Cardiac fibroblast (primary cell): ENCODE measurements at places on chromosomes 7 and 10.

DNA sequence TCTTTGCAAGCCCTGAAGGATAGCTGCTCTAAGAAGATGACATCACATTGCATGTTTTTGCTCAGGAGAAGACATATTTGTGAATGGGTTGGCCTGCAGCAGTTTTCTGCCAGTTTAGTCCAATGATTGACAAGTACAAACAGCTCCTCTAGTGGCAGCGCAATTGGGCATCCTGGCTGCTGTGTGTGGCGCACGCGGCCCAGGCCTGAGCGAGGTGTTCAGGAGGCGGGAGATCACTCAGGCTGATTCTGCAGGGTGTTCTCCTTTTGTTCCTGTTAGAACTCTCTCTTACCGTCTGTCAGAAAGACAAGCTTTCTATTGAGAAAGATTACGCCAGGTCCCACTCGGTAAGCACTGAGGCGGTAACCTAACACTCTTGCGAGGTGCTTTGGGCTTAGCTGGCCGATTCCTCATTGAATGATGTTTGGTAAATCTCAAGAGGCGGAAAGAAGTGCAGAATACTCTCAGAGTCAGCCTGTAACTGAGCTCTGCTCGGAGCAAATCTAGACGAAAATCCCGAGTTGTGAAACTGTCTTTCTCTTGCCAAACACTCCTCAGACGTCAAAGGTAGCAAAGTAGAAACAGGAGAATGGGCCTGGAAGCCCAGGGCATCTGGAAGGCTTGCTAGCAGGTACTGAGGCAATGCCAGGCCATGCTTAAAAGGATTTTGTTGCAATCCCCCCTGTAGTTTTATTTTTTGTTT is 219.2 kb upstream of the BMPER start:
- no peak for DNase-seq

DNA sequence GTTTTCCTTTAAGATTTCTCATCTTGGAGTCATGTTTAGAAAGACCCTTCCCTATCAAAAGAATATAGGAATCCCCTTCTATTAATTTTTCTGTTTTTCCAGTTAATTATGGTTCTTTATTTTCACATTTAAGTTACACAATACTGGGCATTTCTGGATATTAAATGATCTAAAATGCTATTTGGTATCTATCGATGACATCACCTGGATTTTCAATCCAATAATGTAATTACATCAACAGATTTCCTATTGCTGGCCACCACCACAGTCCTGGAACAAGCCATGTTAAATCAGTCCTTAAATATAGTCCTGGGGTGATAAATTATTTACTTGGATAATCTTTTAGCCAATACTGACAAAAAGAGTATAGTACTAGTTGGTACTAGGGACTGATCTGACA is 48.0 kb downstream of the PUS7 start:
- DNase-seq, result no peak

GRCh38 chr7:87926581-87927461 is 7.2 kb upstream of the ADAM22 start:
- DNase-seq, result peak; percentile 12

DNA sequence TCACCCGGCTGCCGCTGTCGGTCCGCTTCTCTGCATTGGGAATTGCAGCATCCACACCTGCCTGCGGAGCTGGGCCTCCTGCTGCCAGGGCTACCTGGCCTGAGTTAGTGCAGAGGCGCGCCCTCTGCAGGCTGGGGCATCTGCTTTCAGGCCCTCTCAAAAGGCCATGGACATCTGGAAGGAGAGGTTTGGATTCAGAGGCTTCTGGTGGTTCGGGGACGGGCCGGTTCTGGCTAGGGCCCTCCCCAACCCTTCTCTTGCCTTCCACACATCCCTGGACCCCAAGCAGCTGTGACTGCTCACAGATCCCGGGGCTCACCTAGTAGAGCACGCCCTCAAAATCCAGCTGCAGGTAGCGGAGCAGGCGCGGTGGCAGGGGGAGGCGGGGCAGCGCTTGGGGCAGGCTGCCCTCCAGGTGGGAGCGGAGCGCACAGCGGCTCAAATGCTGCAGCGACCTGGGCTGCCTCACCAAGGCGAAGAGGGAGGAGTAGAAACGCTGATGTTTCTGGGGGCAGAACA is 8.4 kb upstream of the GBX1 start:
- no peak for DNase-seq

- peak; percentile 78 for DNase-seq
Observed at GRCh38 chr7:34070511-34071323, 165.4 kb downstream of the BMPER start.

GRCh38 chr10:17109475-17110207 is 20.0 kb downstream of the CUBN start:
- DNase-seq, result peak; percentile 40

DNA sequence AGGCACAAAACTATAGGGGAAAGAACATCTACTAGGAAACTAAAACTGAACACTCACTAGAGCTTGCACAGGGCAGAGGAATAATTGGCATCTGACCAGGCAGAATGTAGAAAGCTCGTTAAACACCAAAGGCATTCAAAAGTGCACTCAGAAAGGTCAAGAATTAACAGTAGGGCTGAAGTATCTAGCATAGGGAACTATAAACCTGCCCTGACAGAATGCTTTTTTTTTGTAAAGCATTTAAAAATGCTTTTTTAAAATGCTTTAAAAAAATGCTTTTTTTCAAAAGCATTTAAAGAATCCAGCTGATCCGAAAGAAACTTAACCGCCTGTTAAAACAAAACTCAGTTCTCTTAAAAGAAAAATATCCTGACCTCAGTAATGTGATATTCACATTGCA is 74.6 kb upstream of the EGFR start:
- peak; percentile 39 for DNase-seq

DNA sequence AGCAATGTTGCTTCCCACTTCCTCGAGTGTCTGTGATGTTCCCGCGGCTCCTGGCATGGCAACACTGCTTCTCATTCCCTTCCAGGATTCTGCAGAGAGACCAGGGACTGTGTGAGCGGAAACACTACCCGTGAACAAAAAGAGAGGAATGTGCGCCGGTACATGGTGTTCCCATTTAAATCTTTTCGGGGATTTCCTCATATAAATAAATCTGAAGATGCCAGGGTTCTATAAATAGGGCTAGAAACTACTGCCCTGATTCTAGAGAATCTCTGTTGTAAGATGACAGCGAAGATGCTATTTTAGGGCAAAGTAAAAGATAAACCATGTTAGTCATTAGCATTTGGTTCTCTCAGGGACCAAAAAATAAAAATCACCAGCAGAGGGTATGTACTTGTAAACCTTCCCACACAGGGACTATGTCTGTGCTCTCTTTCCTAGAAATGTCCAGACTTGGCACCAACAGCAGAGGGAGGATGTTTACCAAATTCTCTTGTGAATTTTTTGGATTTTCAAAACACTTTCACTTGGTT is 92.2 kb upstream of the DDC start:
- peak; percentile 93 for DNase-seq

- DNase-seq, result peak; percentile 46
Observed at GRCh38 chr7:55177589-55178261, 158.9 kb downstream of the EGFR start.

- DNase-seq, result peak; percentile 82
Observed at GRCh38 chr10:97701438-97702069, 12.0 kb upstream of the MARVELD1 start.

DNA sequence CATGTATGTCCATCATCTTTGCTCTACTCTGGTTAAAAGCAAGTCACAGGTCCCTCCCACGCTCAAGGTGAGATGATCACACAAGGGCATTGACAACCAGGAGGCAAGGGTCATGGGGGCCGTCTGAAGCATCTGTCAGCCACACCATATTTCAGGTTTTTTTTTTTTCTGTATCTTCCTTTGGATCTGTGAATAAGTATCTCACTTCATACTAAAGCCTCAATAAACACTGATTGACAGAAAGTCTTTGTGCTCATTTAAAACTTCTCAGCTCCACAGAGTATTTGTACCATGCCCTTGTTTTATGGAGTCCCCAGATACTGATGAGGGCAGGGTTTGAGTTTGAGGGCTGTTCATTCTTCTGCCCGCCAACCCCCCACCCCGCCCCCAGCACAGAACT is 45.0 kb downstream of the AUTS2 start:
- DNase-seq, result no peak

GRCh38 chr10:93921338-93921737 is 27.6 kb downstream of the SLC35G1 start:
- DNase-seq, result peak; percentile 4

DNA sequence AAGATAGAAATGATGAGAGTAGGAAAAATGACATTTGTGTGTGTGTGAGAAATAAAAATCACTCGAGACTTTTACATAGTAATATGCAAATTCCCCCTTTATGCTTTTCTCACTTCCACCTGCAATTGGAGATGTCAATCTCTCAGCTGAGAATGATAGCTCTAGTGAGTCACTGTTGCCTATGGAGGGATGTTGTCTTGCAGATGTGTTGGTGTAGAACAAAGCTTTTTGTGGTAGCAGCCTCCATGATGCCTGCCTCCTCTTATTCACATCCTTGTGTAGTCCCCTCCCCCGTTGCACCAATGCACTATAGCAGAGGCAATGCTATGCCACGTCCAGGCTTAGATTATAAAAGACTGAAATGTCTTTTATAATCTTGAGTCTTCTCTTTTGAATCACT is 33.8 kb downstream of the SPAG6 start:
- no peak for DNase-seq

GRCh38 chr10:60532696-60533468 is 143.2 kb upstream of the ANK3 start:
- no peak for DNase-seq

DNA sequence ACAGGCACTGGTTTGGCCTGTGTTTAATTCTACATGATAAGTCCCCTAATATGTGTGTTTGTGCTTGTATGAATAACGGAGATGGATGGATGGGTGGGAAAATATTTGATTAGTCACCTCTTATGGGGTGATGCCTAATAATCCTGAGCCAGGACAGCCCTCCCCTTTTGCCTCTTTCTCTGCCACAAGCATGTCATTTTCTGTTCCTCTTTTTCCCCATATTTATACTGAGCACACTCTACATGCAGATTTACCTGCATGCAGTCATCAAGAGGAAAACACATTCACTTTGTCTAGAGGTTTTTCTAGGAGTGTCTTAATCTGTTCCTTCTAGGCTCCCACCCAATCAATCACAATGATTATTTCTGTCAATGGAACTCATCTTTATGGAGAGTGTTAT is 111.6 kb upstream of the TBX20 start:
- no peak for DNase-seq

GRCh38 chr7:1800902-1801301 is 130.8 kb downstream of the ELFN1 start:
- DNase-seq, result no peak

DNA sequence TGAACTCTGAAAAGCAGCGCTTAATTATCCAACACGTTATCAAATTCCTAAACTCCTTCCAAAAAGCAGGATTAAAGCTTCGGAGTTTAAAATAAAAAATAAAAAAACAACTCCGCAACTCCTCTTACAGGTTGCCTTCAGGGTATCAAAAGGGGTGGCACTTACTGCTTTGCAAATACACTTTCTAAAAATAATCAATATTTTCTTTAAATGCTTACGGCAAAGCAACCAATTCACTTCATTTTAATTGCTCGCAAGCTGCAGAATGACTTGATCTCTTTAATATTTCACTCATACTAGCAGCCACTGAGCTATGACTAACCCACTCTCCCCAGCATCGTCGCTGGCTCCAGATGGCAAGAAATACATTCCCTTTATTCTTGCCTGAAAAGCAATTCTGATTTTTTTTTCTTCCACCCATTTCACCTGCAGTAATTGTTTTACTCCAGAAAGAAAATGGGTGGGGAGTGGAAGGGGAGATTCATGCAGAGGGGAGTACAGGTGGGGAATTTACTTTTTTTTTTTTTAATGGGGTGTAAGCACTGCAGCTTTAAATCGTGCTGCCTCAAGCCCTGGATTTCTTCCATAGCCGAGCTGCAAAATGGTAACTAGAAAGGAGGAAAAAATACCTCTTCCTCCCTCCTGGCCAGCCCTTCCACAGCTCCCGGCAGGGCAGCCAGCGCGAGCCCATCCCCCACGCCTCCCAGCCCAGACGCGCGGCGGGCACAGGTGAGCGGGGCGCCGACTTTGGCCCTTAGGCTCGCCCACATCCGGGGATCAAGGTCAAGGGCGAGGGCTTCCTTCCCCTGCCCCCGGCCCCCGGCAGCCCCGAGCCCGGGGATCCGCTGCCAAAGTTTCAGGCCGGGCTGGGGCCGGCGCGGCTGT is 54.2 kb upstream of the FHIP2A start:
- peak; percentile 16 for DNase-seq

GRCh38 chr10:78756604-78757343 is 312.0 kb upstream of the ZMIZ1 start:
- DNase-seq, result peak; percentile 97

GRCh38 chr7:152073352-152073751 is 47.9 kb downstream of the GALNT11 start:
- no peak for DNase-seq

GRCh38 chr7:132059141-132059540 is 502.7 kb upstream of the PODXL start:
- peak; percentile 3 for DNase-seq

- peak; percentile 94 for DNase-seq
Observed at GRCh38 chr7:114889646-114890285, 32.1 kb upstream of the MDFIC start.

GRCh38 chr7:140176122-140176701 is 571 bp downstream of the KDM7A start:
- DNase-seq, result no peak

GRCh38 chr7:36075561-36075960 is 77.5 kb upstream of the EEPD1 start:
- DNase-seq, result no peak

DNA sequence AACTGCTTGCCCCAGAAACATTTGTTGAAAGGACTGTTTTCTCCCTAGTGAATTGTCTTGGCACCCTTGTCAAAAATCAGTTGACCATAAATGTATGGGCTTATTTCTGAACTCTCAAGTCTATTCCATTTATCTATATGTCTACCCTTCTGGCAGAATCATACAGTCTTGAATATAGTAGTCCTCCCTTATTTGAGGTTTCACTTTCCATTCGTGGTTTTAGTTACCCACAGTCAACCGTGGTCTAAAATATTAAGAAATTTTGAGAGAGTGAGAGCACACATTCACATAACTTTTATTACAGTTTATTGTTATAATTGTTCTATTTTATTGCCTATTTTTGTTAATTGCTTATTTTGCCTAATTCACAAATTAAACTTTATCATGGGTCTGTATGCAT is 17.4 kb upstream of the CEP41 start:
- no peak for DNase-seq

DNA sequence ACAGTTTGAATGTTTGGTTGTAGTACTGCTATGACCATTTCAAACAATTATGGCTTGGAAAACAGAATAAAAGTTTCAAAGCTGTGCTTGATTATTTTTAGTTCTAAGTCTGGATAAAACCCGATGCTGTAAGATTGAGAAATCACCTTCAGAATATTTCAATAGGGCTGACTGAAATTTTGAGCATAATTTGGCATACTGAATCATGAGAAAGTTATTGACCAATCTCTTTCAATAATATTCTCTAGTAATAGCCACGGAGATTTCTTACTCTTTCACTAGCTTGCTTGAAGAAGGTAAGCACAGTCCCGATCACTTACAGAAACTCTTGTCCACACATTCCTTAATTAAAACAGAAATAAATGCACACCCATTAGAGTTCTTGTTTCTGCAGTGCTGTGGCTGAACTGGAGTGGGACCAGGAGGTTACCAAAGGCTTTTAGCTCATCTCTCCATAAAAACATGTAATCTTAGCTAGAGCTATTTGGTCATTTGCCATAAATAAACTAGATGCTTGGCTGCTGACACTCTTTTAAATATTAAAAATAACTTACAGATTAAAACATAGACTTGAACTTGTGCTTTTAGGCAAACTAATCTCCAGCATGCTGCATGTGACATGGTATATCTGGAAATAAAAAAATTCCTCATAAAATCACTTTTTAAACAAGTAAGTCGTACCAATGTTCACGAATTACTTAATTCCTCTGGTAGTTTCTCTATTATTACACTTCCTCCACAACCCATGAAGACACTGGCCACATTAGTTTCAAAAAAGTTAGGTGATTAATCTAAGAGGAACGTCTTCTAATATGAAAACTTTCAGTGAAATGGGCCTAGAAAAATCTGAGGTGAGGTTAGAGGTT is 97.8 kb downstream of the AGMO start:
- DNase-seq, result peak; percentile 52
